ENCODE measurements at places on chromosomes 2 and 18.

DNA sequence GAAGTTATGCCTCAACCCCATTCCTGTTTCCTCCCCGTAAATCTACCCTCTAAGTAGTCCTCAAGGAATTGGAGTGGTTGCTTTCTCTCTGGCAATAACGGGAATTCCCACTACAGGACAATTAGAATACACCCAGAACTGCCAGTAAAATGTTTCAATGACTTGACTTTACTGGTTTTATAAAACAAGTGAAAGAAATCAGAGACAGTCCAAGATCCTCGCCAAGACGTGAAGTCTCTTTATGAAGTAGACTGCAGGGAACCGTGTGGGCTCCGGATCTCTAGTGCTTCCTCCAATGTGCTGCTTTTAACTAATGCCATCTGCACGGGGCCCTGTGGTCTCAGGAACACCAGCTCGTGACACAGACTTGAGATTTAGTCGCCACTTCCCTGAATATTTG lies 101.4 kb downstream of the CPO start:
- no peak for DNase-seq

DNA sequence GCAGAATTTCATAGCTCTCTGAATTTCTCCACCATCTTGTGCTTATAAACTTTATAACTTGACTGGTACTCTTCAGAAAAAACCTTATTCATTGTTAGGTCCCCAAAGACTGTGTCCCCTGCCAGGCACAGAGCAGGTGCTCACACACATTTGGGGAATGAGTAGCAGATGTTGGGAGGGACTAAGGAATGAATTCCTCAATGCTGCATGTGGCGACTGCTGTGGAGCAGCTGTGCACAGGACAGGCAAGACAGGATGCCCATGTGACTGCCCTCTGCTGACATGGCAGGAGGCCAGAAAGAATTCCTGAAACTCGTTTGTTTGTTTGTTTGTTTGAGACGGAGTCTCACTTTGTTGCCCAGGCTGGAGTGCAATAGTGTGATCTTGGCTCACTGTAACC lies 122.3 kb upstream of the ITGA6 start:
- no peak for DNase-seq

DNA sequence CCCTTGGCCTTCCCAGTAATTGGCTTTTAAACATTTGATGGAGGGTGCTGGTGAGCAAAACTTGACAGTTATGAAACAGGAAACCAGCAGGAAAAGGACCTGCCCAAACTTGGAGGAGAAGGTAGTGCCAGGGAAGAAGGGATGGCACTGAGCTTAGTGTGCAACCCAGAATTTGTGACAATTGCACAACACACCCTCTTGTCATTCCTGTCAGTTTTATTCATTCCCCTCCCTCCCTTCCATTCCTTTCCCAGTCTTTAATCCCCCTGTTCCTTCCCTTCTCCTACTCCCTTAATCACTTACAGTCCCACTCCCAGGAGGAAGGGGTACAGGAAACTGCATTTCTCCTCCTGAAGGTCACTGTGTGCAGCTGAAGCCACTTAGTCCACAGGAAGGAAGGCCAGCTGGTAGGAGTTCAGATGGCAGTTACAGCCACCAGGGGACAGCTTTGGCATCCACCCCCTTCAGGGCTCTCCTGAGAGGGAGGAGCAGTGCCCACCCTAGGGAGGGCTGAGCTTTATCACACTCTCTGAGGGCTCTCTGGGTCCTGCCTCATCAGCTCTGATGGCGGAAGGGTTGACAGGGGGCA lies 24.0 kb upstream of the SIGLEC15 start:
- DNase-seq = no peak

- DNase-seq = no peak
These were observed 59.4 kb upstream of the SH3RF3 start for GRCh38 chr2:109069331-109070194.

DNA sequence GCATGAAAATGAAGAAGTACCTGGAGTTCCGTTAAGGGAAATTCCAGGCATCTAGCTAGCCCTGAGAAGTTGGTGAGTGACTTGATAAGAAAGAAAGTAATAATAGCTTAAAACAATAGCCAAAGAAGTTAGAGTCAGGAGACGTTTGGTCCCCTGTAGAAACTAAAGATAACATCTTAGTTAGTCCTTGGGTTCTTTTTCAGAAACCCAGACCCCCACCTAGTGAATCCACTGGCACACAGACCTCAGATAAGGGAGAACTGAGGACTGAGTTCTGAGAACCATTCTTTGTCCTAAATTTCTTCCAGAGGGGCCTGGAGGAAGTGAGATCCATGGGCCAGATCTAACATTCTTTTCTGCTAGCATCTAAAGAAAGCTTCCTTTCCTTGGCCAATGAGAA lies 335.4 kb downstream of the SLC4A3 start:
- no peak for DNase-seq

GRCh38 chr2:70086838-70087701 lies at the start of gene PCBP1:
PCBP1 (plus strand) TSS chr2:70087477; CDS start chr2:70087744, 267 bp downstream.
- DNase-seq = peak; percentile 80

- DNase-seq = no peak
These were observed 1.6 kb upstream of the ARHGEF4 start for GRCh38 chr2:130834931-130835765.

- DNase-seq = no peak
These were observed 20.3 kb upstream of the KCNK3 start for GRCh38 chr2:26672112-26672817.

DNA sequence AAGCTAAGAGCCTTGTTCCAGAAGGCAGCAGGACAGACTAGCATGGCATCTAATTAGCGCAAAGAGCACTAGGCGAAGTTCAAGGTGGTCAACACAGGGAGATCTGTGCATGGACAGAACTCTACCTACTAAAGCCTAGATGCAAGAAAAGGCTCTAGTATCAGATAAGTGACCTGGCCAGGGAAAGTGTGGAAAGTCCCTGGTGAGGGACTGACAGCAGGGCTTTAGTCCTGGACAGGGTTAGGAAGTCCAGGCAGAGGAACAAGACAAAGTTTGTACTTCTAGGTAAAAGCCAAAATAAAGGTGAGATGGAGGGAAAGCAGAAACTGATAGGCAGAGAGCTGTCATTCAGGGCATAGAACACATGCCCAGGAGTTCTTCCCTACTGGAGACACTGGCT lies 45.0 kb upstream of the PCBP1 start:
- DNase-seq = no peak

DNA sequence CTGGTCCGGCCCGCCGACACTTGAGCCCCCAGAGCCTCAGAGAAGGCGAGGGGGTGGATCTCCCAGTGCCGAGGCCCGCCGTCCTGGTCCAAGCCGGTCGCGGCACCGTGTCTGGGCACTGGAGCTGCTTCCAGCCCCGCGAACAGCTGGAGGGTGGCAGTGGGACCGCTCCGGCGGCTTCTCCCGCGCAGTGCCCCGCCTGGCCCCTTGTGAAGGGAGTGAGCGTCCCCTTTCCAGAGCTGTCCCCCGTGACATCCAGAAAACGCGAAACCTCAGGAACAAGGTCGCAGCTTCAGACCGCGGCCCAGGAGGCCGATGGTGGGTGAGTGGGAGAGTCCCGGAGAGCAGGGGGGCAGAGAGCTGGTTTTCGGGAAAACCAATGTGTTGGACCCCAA lies 579 bp upstream of the EMX1 start:
- no peak for DNase-seq

DNA sequence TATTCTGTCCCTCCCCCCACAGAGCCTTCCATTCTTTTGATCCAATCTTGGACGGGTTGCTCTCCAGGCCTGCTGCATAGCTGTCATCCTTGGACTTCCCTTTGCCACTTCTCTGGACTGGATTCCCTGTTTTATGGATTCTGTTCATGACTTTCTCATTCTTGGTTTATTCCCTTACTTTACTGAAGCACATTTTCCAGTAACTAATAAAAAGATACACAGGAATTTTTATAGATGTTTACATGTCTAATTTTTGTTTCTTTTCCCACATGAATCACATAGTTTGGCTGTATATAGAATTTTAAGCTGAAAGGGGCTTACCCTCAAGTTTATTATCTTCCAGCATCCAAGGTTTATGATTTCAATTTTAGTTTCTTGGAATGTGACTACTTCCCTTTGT lies 37.9 kb downstream of the GDF7 start:
- DNase-seq = no peak

DNA sequence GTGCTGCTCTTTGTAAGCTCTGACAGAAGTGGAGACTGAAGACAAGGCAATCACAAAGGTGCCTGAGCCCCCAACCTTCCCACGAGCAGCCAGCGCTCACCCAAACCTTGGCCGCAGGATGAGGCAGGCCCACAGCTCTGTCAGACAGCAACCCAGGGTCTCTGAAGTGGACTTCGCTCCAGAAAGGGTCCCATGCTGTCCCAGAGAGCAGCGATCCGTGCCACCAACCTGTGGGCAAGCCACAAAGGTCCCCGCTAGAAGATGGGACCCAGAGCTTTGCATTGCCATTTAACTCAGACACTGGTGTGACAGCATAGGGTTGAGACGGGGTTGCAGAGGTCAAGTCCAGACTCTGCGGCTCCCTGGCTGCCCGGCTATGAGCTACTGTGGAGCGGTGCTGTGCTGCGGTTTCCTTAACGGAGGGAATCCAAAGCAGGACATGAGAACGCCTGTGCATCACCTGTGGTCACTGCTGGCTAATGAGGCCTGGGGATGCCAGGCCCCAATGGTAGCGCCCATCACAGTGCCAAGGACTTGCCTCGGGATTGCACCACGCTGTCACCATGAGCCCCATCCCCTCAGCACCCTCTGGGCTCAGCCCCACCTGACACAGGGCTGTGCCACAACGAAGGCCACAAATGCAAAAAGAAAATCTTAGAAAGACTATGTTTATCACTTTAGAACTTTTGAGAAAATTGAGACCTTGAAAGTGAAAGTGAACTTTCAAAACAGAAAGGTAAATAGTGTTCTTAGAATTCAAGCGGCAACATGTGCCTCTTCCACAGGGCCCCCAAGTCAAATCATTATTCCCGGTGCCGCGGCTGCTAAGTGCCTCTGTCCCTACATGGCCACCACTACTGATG lies 103.4 kb downstream of the HDAC4 start:
- DNase-seq = no peak

GRCh38 chr2:180730976-180731375 lies 249.4 kb upstream of the UBE2E3 start:
- DNase-seq = no peak

DNA sequence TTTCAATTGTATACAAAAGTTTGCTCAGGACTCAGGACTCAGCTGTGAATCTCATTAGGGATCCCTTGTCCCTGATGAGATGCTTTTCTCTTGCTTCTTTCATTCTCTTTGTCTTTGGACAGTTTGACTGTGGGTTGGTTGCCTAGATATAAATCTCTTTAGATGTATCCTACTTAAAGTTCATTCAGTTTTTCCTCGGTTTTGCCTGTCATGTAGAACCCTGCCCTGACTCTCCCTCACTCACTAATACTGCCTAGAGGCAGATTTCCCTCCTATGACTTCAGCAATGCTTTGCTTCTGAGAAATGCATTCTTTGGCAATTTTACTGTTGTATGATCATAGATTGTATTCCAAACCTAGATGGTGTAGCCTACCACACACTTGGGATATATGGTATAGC lies 421.4 kb upstream of the TCF4 start:
- no peak for DNase-seq

- DNase-seq = no peak
These were observed 182.0 kb upstream of the SP5 start for GRCh38 chr2:170533156-170533555.

DNA sequence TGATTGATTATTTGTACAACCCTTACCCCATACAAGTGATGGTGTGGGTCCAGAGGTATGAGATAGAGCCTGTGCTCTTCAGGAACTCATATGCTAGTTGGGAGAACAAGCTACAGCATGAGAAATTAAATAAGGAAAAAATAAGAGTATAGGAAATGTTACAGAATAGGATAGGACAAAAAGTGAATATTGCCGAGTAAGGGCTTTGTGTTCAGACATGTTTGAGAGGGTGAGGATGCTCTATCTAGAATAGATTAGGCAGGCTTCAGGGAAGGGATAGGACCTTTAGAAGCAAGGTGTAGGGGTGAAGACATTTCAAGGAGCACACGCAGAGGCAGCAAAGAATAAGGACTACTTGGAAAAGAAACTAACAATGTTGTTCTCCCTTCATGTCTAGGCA lies 17.8 kb downstream of the CCDC150 start:
- no peak for DNase-seq

- DNase-seq = no peak
These were observed 137.8 kb upstream of the SKOR2 start for GRCh38 chr18:47389210-47389609.

All from substantia nigra (tissue), 51 donors.